ENCODE measurements at places on chromosomes 3 and 15.

GRCh38 chr15:41503669-41504010 is 10.0 kb downstream of the ITPKA start:
- no peak for ATAC-seq

- peak; percentile 24 for ATAC-seq
Observed at GRCh38 chr3:53045518-53046170, at the start of gene SFMBT1. Gene SFMBT1 (minus strand): TSS chr3:53046073. CDS start chr3:52969128, 76,945 bp downstream.

DNA sequence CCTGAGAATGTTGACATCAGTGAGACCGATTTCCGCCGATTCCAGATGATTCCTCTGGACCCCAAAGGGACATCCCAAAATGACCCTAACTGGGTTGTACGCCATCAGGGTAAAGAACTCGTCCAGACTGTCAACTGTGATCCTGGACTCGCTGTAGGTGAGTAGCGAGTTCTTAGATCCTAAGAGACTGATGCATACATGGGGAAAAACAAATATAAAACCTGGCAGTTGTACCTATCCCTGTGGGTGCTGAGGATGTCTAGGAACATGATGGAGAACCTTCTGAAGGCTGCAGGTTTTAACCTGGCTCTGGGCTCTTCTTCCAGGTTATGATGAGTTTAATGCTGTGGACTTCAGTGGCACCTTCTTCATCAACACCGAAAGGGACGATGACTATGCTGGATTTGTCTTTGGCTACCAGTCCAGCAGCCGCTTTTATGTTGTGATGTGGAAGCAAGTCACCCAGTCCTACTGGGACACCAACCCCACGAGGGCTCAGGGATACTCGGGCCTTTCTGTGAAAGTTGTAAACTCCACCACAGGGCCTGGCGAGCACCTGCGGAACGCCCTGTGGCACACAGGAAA is 12.3 kb downstream of the THBS1 start:
- no peak for ATAC-seq

DNA sequence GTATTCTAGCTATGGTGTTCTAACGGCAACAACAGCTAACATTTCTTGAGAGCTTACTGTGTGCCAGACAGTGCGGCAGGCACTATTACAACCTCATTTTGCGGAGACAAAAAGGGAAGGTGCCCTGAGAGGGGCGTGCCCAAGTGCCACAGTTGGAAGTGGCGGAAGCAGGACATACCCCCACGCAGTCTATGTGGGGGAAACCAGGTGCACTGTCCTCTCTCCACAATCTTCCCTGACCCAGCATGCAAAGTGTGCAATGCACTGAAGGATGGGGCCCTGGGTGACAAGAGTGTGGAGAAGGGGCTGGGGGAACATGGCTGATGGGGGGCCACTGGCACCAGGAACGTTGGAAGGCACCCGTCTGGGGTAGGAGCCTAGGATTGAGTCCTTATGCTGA is 8.6 kb downstream of the ANP32A start:
- no peak for ATAC-seq

DNA sequence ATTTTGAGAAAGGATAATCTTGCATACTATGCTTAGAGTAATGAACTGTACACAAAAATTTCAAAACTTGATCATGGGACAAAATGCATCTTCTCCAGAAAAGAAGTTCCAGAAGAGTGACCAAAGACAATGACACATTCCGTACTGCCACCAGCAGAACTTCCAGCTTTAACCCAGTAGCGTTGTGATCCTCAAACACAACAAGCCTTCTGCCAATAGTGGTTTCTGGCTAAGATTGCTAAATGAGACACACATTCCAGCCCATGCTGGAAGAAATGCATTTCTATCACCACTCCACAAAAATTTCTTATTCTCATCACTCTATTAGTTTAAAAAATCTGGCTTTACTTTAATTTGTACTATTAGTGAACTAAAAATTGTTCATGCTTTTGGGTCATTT is 334.9 kb downstream of the TBC1D5 start:
- ATAC-seq, result no peak

GRCh38 chr15:51161491-51162220 is 67.0 kb upstream of the TNFAIP8L3 start:
- no peak for ATAC-seq

GRCh38 chr3:82132210-82133069 is 371.0 kb upstream of the GBE1 start:
- no peak for ATAC-seq

GRCh38 chr3:167084545-167084944 is 295.6 kb downstream of the ZBBX start:
- ATAC-seq, result no peak

DNA sequence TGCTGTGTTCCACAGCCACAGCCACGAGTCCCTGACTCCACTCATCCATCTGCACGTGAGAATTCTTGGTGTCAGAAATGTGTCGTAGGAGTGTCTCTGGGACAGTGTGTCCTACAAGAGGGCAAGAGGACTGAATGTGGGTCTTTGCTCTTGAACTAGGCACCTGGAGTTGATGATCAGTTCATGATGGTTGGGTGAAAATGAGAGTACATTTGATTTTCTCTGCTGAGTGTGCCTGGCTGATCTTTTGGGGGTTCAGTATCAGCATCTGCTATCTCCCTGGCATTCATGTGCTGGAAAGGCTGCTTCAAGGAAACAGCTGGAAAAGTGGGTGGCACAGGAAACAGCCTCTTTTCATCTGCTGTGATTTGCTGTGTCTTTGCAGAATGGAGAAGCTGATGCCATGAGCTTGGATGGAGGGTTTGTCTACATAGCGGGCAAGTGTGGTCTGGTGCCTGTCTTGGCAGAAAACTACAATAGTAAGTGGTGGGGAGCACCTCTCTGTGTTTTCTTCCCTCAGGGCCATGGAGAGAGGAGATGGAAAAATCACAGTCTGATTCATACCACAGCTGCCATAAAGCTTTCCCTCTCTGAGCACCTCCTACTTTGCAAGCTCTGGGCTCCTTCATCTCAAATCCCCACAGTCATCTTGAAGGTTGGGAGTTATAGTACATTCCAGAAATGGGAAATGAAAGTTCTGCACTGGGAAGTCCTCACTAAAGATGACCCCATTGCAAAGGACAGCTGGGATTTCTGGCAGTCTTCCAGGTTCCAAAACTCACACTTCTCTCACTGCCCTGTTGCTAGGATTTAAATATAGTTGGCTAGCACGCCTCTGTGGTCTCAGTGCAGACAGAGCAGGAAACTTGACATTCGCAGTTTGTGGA is 17.8 kb downstream of the TF start:
- no peak for ATAC-seq

DNA sequence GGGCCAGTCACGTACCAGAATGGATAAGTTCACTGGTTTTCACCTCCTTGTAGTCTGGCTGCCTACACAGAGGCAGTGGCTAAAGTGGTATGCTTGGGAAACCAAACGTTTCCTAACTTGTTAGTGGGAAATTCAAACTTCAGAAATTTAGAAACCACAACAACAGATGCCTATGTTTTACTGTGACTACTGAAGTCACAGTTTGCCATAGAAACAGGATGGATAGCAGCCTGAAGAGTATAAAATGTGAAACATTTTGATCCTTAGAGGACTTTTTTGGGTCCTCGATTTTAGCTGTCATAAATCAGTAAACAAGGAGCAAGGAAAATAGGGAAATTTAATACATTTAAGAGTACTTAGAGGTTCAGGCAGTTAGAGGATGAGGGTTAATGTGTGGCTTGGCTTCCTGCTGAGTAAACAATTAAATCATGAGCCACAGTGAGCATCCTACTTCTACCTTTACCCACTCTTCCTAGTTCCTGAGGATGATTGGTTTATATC is 48.6 kb downstream of the CMSS1 start:
- ATAC-seq, result peak; percentile 6

DNA sequence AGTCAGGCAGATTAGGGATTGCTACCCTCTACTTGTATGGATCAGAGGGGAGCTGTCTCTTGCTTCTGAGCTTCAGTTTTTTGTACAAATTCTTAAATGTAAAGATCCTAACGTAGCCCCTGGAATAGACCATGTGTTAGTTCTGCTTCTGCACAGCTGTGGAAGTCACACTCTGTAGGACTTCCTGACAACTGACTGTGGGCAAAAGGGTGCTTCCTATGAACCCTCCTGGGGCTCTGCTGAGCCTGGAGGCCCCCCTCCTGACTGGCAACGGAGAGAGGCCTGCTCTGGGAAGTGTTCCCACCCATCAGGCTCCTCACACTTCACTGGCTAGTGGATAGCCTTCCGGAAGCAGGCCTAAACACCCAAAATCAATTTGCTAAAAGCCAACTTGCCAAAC is 131.0 kb downstream of the RPLP1 start:
- ATAC-seq, result no peak

DNA sequence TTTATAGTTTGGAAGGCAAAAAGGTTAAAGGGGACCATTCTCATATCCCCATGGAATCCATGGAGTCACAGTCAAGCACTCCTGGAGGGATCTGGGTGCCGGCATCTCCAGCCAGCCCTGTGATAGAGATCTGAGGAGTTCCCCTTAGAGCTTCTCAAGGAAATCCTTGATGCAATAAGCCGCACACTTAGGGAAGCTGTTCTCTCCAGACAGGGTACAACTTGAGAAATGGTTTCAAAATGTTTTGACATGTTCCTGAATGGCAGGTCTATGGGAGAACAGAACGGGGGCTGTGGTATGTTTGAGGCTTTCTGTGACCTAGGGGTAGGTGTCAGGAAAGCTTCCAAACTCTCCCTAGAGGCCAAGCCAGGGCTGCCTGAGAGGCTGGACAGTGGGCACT is 292.9 kb downstream of the TLE3 start:
- ATAC-seq, result no peak

GRCh38 chr15:62165104-62165792 is at the start of gene C2CD4B:
Gene C2CD4B (minus strand): TSS chr15:62165285. CDS start chr15:62164984, 301 bp downstream.
- ATAC-seq, result peak; percentile 65
